Left lobe of liver (tissue), 2 donors: ENCODE measurements at places on chromosomes 1 and 21. TPM values are rescaled to one million over a fixed set of nuclear protein-coding genes. Genes with fewer than 3 reads are reported as not detected.

The RGSL1 gene
- not detected for total RNA-seq

DNA sequence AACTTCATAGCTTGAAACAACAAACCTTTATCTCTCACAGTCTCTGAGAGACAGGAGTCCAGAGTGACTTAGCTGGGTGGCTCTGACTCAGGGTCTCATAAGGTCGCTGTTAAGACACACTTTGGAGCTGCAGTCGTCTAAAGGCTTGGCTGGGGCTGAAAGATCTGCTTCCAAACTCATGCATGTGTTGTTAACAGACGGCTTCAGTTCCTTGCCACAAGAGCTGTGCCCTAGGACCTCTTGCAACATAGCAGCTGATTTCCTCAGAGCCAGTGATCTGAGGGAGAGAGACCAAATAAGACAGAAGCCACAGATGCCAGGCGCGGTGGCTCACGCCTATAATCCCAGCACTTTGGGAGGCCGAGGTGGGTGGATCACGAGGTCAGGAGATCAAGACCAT is 176.8 kb downstream of the DISC1 start:
- DNase-seq: no peak

DNA sequence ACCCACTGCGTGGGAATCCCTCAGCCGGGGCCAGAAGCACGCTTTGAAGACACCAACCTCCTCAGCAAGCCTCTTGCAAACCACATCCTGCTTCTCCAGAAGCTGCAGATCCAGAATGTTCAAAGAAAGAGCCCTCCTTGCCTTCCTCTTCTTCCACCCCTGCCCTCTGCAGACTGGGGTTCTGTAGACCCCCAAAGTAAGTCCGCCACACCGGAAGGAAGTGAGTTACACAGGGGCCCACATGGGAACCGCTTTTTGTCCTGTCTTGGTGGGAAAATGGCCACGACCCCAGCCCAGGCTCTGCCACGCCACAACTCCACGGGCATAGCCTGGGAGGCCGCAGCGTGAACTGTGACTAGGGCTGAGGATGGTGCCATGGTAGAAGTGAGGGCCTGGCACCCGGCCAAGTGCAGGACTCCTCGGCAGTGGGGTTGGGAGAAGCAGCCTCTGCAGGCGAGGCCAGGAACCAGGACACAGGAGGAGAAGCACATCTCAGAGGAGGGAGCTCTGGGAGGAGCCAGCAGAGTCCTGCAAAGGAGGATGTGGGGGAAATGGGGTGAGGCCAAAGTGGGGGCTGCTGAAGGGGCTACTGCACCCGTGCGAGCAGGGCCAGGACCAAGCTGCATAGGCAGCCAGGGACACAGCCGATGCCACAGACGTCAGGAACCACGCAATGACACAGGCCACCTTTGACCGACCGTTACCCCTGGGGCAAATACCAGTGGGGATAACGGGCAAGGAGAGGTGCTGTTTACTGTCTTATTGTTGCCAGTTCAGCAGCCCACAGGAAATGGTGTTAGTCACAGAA is 30.9 kb downstream of the PDE9A start:
- DNase-seq: no peak

The LCE2B gene
- total RNA-seq: not detected

DNA sequence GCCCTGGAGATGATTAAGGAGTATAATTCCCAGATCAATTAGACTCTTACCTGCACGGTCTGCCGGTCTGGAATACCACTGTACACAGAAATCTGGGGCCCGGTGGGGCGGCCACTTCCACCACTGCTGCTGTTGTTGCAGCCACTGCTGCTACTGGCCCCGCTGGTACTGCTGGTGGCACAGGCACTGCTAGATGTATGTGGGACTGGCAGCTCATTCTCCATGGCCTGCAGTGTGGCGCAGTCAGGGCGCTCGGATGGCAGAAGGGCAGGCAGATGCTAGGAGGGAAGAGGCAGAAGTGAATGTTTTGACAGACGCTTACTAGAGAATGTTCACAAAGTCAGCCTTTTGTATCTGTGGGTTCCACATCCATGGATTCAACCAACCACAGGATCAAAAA is 54.4 kb upstream of the A3GALT2 start:
- DNase-seq: no peak

The DMBX1 gene
- total RNA-seq: not detected
